ENCODE measurements at places on chromosomes 6 and 20.

GRCh38 chr6:116393430-116393829 is 22.7 kb downstream of the DSE start:
- no peak for DNase-seq

GRCh38 chr6:156960525-156960924 is 183.3 kb downstream of the ARID1B start:
- no peak for DNase-seq

GRCh38 chr20:59770851-59771250 is 162.6 kb downstream of the SYCP2 start:
- DNase-seq, result no peak

DNA sequence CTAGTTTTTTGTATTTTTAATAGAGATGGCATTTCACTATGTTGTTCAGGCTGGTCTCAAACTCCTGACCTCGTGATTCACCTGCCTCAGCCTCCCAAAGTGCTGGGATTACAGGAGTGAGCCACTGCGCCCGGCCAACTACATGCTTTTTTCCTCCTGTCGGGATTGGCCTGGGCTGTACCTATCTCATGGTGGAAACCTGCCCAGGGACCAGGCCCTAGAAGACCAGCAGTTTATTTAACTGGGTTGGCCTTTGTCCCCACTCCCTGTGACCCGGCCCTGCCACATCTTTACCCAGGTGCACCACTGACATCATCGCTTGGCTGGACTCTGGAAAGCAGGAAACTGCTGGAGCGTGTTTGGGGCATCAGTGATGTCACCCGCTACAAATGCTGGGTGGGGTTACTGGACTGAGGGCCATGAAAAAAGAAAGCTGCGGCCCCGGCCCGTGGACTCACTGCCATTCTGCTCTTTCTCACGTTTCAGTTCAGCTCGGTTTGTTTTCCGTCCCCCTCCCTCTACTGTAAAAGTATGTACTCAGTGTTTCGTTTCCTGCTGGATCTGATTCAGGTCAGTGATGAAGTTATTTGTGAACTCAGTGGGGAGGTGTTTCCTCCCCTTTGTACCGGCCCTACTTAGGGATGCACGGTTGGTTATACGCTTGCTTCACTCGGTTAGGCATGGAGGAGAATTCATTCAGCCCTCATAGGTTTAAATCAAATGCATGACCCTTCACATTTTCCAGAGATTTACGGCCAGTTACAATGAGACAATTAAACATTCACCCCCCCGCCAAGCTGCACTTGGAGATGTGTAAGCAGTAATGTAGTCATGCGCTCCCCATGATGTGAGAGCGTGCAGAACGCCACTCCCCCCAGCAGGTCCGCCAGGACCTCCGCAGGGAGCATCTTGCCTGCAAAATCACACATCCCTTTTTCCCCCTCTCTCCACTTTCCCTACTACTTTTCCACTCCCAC is 179.3 kb downstream of the MTHFD1L start:
- no peak for DNase-seq

GRCh38 chr20:44720997-44721784 is 6.0 kb downstream of the CCN5 start:
- DNase-seq, result no peak

DNA sequence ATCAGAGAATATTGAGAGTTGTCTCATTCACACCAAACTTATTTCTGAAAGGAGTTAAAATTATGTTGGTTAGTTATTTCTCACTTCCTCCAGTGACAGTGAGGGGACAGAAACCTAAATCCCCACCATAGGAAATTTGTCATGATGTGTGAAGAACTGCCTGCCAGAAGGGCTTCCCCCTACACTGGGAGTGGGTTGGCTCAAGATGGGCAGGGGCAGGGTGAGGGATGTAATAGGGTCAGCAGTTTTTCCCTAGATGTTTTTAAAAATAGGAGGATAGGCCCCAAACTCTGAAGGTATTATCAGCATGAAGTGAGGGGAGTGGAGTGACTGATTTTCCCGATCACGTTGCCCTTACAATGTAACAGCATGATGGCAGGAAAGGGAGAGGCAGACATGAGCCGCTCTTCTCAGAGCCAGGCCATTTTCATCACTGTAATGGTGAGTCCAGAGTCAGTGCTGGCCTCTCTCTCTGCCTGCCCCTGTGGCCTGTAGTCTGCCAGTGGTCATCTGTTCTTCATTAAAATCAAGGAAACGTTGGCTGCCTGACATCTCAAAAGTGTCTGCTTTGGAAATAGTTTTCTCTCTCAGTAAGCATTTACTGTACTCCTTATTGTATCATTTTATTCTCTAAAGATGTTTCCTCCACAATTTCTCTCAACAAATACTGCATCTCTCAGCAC is 59.8 kb upstream of the SYNJ2 start:
- DNase-seq, result no peak

DNA sequence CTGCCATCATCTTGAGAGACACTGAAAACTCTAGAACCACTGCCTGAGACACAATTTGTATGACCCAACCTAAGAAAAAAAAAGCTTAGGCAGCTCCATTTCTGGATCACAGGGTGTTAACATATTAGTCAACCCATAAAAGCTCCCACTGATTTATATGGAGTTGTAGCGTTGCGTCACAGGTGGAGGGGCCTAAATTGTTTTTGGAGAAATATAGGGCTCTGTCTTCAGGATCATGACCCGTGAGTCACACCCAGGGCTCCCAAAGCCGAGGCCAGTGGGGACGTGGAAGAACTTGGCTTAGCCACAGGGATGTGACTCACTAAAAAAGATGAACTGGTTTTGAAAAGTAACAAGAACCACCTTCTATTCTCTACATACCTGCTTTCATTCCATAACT is 116.5 kb upstream of the BMP2 start:
- no peak for DNase-seq

DNA sequence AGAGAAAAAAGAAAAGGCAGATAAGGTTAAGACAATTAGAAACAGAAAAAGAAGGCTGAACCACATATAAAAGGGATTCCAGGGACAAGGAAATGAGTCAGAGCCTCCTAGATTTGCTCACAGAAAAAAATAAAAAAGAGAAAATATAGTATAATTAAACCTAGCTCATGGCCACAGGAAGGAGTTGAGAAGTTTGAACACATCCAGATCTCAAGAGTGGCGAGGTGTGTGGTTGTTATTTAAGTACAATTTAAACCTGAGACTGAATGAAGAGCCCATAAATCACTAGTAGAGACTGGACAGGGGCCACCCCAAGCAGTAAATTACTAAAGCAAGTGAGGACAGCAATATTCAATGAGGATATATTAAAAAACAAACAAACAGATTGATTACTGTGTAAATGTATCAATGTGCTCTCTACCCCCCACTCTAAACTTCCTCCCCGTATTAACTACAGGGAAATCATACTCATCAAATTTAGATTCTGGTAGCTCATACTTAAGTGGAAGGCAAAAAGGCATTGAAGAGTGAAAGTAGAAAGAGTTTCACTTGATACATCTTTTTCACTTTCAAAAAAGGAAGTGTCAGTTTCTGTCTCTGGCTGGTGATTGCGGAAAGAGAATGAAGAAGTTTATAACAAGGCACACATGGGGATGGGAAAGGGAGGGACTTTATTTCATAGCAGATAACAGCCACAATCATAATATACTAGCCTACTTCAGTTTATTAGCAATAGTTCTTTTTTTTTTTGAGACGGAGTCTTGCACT is 49.3 kb upstream of the SCAF8 start:
- DNase-seq, result no peak

- no peak for DNase-seq
These were observed 215.0 kb downstream of the THBS2 start for GRCh38 chr6:169038691-169039090.

GRCh38 chr6:1055015-1055921 is 256.6 kb upstream of the FOXQ1 start:
- no peak for DNase-seq

DNA sequence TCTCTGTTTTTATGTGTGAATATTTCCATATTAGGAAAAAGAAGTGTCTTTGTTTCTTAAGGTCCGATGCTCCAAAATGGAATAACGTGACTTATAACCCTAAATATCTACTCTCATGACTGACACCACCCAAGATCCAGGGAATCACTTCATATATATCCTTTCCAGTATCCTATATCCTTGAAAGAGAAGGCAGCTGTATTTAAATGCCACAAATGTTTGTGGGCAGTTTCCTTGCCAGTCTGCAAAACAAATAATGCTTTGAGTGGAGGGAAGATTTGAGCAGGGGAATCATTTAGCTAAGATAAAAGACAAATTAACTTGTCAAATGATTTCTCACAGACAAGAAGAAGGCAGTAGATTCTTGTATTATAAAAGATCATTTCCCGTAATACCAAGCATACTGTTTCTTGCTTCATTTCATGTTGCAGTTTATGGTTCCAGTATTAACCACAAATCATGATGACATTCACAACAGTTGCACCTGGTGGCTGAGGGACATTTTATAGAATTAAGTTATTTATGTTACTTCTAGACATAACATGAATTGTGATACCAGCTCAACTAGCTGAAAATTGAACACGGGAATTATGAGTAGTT is 30.0 kb upstream of the FABP7 start:
- DNase-seq, result no peak

DNA sequence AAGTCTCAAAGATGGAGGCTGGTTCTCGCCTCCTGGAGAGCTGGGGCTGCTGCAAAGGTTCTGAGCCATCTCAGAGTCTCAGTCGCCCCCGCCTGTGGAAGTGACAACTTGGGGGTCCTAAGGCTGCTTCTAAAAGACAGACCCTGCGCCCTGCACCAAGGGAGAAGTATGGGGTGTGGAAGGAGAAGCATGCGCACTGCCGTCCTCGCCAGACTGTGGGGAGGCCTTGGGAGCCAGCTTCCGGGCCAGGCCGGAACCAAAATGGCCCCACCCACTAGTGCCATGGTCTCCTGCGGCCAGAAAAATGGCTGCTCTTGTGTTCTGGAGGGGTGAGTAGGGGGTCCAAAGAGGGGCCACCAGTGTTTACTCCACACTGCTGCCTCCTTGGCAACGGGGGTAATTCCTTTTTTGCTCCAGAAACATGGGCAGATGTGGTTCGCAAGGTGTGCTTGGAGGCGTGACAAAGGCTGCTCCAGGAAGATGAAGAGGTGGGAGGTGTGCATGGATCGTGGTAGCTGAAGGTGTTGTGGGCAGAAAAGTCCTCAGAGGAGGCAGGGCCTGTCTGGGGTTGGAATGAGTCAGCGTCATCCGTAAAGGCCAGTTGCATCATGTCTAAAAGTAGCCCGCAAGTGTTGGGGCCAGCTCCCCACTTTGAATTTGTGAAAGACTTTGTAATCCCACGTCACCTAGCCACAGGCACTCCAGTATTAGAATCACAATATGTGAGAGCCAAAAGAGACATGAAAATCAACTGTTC is 329.8 kb upstream of the SOX4 start:
- no peak for DNase-seq

- no peak for DNase-seq
These were observed 8.9 kb downstream of the TAGAP start for GRCh38 chr6:159035891-159036290.

GRCh38 chr6:25312703-25313102 is 33.5 kb downstream of the CARMIL1 start:
- DNase-seq, result no peak

DNA sequence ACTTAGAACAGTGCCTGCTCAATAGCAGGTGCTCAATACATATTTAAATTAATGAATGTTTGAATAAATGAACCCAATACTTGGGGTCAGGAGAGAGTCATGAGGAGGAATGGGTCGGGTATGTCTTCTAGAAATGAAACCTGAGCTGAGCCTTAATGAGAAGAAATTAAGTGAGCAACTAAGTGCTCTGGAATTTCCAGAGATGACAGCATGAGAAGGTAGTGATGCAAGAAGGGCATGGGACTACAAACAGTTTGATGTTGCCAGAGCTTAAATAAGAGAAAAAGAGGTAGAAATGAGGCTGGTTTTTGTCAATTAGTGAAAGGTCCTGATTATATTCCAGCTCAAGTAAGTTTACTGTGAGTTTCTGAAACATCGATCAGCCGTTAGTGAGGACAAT is 82.9 kb downstream of the PDE10A start:
- no peak for DNase-seq

DNA sequence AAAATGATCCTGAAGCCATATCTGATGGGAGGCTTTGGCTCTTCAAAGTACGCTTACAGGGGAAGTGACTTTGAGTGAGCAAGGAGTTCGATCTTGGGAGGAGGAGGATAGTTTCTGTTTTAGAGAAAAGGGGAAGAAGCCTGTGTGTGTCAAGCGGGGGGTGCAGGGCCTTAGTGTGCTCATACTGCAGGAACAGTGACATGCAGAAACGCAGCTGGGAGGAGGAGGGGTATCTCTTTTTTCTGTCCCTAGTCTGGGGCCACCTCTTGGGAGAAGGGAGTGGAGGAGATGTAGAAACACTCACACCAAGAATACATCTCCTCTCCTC is 19.8 kb downstream of the SIRPD start:
- no peak for DNase-seq

- no peak for DNase-seq
These were observed 147.9 kb downstream of the TFAP2B start for GRCh38 chr6:50966532-50966931.
